Fibroblast of the aortic adventitia (primary cell): ENCODE measurements at places on chromosomes 6 and 20. TPM values are rescaled to one million over a fixed set of nuclear protein-coding genes. Genes with fewer than 3 reads are reported as not detected.

The OGFRL1 gene
- total RNA-seq: 21.6 and 34.8 TPM in 2 replicates

The GJA1 gene
- 245 and 251 TPM in 2 replicates for total RNA-seq

The KIF6 gene
- 0.08 and 0.27 TPM in 2 replicates for total RNA-seq

The DOK5 gene
- total RNA-seq: 53.6 and 85.6 TPM in 2 replicates

The TDP2 gene
- total RNA-seq: 29.5 and 44.4 TPM in 2 replicates

The SYNGAP1 gene
- total RNA-seq: 3.3 and 7.6 TPM in 2 replicates

The SLC22A3 gene
- total RNA-seq: 0.72 and 1.5 TPM in 2 replicates

The SEMG1 gene
- not detected in 2 replicates for total RNA-seq

The SPATA25 gene
- 2.1 and 9.6 TPM in 2 replicates for total RNA-seq

The AIF1 gene
- not detected in 2 replicates for total RNA-seq

The PXMP4 gene
- total RNA-seq: 2.7 and 7.6 TPM in 2 replicates

The COL19A1 gene
- total RNA-seq: under 0.01 and 0.09 TPM in 2 replicates
